H4 (cell line): ENCODE measurements at places on chromosomes 1 and 21. TPM values are rescaled to one million over a fixed set of nuclear protein-coding genes. Genes with fewer than 3 reads are reported as not detected.

The ARHGAP30 gene
- 0.02 TPM in 1 of 2 replicates, not detected in the other for total RNA-seq

The SPRR4 gene
- not detected in 2 replicates for total RNA-seq

DNA sequence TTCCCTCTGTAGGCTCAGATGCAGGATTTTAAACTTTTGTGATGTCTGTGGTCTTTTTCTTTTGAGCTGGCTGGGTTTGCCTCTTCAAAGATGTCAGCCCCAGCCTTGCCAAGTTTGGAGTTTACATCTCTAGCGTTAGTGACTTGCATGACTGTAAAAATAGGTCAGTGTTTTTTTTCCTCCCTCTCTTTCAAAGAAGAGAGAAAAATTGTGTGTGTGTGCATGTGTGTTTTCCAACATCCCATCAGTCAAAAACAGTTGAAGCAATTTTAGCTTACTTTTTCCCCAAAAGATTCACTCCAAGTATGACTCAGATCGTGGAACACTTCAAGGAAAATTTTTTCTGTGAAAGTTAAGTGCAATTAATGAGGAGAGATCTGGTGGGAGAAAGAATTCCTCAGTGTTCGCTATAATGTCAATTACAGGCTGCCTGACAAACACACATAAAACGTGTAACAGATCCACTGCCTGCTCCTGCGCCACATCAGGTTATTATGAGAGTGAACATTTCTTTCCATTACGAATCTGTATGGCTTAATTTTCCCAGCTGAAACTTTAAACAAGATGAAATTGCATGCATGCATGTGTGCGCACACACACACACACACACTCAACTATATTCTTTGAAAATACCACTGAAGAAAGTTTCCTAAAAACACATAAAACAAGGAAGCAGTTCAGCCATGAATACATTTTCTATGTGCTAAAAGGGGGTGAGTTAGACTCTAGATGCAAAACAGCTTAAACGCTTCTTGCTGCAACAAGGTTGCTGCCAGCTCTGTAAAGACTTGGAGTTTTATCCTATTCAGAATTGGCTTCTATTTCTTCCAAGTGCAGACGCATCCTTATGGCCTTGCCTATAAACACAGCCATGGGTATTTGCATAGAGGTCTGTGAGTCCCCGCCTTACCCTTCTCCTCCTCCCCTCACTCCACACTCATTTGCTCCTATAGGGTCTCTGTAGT lies 55.5 kb downstream of the TLR5 start:
- DNase-seq: no peak

The CD1B gene
- total RNA-seq: not detected in 2 replicates

- DNase-seq: no peak
These were observed 306.9 kb downstream of the TTLL7 start for GRCh38 chr1:83691953-83692500.

DNA sequence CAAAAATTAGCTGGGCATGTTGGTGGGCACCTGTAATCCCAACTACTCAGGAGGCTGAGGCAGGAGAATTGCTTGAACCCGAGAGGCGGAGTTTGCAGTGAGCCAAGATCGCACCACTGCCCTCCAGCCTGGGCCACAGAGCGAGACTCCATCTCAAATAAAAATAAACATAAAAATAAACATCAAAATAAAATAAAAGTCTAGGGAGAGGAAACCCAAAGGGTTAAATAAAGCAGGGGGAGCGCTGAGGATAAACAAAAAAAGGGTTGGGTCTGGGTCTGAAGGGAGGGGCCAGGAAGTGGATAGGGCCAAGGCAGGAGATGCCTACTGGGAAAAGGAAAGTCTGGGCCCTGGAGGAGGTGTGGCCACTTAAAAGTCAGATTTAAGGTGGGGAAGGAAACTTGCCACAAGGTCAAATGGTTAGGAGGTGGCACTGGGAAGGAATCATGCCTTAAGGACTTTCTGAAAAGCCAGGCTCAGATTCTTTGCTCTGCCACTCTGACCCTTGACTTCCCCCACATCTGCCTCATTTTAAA lies 150.0 kb downstream of the ADSS2 start:
- DNase-seq: no peak

The EXO1 gene
- total RNA-seq: 32.4 and 49.1 TPM in 2 replicates

- no peak for DNase-seq
These were observed 668 bp upstream of the PADI4 start for GRCh38 chr1:17307329-17307728.

DNA sequence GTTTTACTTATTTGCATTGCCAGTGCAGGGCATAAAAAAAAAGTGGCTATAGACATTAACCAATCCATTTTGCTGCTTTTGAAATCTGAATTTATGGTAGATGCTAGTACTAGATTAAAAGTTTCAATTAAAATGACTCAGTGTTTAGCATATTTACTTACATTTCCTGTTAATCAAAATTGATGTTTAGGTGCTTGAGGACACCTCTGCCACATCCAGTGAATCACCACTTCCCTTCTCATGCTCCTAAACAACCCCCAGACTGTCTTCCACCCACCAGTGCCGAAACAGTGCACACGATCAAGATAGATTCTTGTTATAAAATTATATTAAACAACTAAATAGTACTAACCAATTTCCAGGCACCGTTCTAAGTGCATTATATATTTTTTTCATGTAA lies 32.7 kb downstream of the HSD17B7 start:
- no peak for DNase-seq

- peak; percentile 51 for DNase-seq
These were observed at the start of gene GPR157 for GRCh38 chr1:9128520-9129265. TSS of gene GPR157 (minus strand) at chr1:9129102. CDS start at chr1:9129027, 75 bp downstream.

The CD48 gene
- total RNA-seq: not detected in 2 replicates

- DNase-seq: no peak
These were observed 211.7 kb upstream of the UBE2U start for GRCh38 chr1:63991685-63992084.

DNA sequence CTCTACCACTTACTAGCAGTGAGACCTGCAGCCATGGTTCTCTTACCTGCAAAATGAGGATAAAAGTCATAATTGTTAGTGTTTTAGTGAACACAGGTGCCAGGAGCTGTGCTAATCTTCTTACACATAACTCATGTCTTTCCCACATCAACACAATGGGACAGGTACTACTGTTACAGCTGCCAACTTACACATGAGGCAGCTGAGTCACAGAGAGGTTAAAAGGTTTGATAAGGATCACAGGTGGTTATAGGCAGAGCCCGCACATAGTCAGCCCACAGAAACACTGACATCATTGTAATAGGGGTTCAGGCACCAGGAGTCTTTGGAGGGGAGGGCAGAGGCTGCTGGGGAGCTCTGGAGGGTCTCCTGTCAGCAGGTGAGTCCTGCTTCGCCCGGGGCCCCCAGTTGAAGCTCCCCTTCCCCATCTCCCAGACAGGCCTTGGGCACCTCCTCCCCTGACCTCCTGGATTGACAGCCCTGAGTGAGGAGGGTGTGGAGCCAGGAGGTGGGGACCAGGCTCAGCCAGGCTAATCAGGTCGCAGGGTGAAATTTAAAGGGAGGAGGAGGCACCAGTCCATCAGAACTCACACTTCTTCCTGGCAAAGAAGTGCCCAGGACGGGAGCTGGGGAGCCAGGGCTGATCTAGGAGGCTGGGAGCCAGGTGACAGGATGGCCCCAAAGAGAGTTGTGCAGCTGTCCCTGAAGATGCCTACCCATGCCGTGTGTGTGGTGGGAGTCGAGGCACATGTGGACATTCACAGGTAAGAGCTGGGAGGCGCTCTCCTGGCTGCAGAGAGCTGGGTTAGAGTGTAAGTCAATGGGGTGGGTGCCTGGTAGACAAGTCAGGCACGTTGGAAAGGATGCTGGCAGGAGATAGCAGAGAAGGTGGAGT lies at the start of gene PADI1:
PADI1 (plus strand) TSS at position 583 of the 895 bp plus-strand sequence; CDS start at position 673, 90 bp downstream.
- no peak for DNase-seq

DNA sequence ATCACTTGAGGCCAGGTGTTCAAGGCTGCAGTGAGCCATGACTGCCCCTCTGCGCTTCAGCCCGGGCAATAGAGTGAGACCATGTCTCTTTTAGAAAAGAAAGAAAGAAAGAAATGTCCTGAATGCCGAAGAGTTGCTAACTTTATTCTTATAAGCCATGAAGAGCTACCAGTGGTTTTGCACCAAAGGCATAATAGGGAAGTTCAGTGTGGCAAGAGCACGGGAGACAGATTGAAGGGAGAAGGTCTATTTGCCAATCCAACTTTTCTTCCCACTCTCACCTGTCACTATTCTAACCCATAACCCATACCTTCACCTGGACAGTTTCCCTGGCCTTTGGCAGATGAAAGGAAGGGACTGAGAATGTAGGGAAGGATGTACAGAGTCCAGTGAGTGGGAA lies 4.4 kb upstream of the PEA15 start:
- DNase-seq: no peak

The TAF1A gene
- 9.2 and 16.3 TPM in 2 replicates for total RNA-seq

- no peak for DNase-seq
These were observed 332.5 kb upstream of the CAMK1G start for GRCh38 chr1:209250861-209251636.

DNA sequence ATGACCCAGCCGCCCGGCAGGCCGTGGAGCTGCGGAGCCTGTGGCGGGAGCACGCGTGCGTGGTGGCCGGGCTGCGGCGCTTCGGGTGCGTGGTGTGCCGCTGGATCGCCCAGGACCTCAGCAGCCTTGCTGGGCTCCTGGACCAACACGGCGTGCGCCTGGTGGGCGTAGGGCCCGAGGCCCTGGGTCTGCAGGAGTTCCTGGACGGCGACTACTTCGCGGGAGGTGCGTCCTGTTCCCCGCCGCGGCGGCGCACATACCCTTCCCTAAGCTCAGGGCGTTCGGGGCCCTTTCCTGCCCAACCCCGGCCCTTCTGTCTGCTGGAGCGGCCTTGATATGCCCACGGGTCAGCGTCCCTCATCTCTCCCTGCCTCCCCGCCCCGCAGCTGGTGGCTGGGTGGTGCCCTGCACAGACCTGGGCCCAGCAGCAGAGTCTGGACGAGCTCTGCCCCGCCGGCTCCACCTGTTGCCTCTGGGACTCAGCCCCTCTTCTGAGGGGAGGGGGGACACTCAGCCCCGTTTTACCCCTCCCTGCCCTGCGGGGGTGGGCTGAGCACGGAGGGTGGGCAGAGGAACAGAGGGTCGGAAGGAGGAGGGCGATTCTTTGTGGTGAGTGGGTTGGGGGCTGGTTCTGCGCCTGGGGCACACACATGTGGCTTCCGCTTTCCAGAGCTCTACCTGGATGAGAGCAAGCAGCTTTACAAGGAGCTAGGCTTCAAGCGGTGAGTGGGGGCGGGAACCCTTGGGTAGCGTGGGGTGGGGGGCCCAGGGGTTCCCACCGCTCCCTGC lies 688 bp downstream of the PRXL2B start:
- DNase-seq: no peak

DNA sequence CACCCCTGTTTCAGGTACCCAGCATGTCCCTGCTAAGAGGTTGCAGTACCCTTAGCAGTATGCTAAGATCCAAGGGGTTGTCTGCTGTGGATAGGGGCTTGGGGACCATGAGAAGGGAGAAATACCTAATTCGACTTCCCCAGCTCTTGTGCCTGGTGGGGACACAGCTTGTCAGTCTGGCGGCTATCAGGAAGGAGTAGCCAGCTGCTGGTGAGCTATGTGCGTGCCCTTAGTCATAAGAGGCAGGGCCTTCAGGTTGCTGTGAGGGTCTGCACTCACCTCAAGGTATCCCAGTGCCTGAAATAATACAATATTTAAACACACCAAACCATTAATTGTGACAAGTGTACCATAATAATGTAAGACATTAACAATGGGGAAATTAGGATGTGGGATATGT lies 205.1 kb upstream of the SGIP1 start:
- no peak for DNase-seq

DNA sequence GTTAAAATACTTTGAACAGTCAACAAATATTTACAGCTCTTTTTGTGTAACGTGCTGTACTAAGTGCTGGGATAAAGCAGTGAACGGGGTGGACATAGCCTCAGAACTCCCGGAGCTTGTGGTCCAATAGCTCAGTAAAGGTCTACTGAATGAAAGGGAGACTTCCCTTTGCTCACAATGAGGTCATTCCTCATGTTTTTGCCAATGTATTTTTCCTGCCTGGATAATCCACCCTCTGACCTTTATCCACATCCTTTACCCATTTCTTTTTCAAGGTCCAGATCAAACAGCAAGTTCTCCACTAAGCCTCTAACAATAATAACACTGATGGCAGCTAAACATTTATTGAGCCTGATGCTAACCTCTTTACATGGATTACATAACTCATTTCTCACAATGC lies 55.9 kb downstream of the LEPR start:
- no peak for DNase-seq

DNA sequence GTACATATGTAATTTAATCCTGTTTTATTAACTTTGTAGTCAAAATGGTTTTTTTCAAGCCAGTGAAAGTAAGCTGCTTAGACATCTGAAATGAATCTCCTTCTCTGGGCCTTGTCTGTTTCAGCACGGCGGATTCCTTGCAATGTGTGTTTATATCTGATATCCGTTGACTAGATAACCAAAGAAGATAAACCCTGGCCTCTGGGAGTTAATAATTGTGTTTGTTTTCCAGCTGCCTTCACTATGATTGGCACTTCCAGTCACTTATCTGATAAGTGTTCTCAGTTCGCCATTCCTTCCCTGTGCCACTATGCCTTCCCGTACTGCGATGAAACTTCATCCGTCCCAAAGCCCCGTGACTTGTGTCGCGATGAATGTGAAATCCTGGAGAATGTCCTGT lies 63.5 kb upstream of the UBE2U start:
- no peak for DNase-seq

DNA sequence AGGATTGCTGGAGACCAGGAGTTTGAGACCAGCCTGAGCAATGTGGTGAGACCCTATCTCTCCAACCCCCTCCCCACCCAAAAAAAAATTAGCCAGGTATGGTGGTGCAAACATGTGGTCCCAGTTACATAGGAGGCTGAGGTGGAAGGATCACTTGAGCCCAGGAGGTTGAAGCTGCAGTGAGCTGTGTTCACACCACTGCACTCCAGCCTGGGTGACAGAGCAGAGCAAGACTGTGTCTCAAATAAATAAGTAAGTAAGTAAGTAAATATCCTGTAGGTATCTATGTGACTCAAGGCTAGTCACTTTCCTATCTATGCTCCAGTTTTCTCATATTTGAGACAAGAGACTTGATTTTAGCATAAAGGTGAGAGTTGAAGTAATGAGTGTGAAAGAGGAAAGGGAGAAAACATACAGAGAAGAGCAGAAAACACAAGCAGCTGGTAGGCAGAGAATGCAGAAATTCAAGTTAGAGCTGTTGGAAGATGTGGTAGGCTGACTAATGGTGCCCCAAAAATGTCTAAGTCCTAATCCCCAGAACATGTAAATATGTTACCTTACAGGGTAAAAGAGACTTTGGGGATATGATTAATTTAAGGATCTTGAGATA lies 7.5 kb downstream of the PPP1R12B start:
- DNase-seq: no peak

The PRR9 gene
- not detected in 2 replicates for total RNA-seq

DNA sequence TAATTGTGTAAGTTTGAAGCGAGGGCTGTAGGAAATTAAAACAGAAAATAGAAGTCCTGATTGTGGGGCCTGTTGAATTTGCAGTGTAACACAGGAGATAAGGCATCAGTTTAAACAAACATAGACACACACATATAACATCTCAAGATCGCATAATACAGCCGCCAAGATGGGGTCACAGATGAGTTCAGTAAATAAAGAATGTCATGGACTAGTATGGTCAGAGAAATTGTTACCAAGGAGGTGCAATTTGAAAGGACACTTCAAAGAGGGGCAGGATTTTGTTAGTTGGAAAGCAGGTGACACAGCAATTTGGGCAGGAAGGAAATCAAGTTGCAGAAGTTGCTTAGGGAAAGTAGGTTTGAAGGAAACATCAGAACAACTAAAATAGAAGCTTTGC lies 450.0 kb downstream of the USP25 start:
- peak; percentile 23 for DNase-seq

The PGBD2 gene
- total RNA-seq: 8.3 and 9.6 TPM in 2 replicates
